ENCODE measurements at places on chromosomes 6 and 20.

DNA sequence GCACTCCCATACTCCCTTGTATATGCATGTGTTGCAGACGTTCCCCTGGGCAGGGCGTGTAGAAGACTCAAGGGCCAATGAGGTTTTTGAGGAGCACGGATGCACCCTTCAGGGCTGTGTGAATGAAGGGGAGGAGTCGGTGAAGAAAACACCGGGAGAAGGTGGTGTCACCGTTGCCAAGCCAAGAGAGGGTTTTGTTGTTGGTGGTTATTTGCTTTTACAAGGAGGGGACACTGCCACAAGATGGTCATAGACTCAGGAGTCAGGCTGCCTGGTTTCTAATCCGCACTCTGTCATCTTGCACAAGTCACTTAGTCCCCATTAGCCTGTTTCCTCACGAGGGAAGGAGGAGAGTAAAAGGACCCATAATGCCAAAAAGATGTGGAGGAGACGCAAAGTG lies 124.0 kb downstream of the PXDC1 start:
- no peak for DNase-seq

- DNase-seq = no peak
Measured at GRCh38 chr6:110329714-110330436, 28.3 kb downstream of the METTL24 start.

DNA sequence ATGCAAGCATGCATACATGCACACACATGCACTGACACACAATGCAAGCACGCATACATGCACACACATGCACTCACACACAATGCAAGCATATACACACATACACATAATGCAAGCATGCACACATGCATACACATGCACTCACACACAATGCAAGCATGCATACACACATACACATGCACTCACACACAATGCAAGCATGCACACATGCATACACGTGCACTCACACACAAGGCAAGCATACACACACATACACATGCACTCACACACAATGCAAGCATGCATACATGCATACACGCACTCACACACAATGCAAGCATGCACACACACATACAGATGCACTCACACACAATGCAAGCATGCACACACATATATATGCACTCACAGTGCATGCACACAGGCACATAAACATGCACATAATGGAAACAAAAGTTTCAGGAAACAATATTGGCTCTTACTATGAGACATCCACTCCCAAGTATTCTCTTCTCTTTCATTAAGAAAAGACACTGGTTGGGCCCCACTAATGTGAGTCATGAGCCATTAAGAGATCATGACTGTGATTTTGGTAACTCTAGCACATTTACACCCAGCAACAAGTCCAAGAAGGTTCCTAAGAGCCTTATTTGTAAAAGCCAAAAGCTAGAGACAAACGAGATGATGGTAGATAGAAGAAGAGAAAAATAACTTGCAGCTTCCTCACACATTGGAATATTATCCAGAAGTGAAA lies 22.2 kb downstream of the APCDD1L start:
- no peak for DNase-seq

- no peak for DNase-seq
Measured at GRCh38 chr20:57471496-57472372, 53.2 kb downstream of the CTCFL start.

GRCh38 chr20:10625641-10626040 lies 48.2 kb downstream of the JAG1 start:
- DNase-seq = no peak

DNA sequence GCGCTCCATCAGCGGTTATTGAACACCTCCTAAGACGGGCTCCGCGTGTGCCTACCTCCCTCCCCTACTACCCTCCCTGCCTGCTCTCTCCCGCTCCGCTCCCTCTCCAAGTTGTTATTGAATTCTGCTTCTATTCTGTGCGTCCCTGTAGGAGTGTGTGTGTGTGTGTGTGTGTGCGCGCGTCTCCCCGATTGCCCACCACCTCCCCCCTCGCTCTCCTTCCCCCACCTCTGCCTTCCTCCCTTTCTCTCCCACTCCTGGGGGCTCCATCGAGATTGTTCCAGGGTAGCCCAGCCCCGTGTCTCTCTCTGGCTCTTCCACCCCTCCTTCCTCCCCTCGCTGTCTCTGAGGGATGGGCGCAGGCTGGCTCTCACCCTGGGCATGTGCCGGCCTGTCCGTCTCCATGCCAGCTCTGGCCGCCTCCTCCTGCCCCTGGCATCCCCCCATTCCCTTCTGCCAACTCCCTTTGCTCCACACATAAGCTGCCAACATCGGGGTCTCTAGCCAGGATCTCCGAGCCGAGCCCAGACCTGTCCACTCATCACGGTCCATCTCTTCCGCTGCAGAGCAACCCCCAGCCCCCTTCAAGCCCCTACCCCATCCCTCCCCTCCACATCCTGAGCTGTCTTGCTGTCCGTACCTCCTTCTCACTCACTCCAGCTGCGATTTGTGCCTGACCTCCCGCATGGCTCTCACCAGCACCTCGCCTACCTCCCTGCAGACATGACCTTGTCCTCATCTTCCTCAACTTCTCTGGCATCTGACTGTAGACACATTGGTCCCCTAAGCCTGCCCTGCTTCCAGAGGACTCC lies 68.5 kb downstream of the SRC start:
- DNase-seq = no peak

DNA sequence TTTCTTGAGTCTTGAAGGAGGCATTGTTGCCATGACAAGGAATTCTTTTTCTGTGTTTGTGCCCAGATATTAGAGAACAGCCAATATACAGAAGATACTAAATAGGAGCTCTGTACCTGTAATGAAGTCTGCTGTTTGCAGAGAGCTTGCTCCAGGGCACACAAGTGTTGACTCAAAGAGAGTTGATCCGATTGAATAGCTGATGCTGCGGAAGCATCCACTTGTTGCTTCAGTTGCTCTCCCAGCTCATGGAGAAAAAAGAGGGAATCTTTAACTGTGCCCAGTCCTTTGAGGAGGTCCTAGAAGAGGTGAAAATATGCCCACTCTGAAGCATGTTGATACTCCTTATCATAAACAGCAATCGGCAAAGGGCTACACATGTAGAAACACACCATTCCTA lies 411.4 kb downstream of the ESR1 start:
- no peak for DNase-seq

DNA sequence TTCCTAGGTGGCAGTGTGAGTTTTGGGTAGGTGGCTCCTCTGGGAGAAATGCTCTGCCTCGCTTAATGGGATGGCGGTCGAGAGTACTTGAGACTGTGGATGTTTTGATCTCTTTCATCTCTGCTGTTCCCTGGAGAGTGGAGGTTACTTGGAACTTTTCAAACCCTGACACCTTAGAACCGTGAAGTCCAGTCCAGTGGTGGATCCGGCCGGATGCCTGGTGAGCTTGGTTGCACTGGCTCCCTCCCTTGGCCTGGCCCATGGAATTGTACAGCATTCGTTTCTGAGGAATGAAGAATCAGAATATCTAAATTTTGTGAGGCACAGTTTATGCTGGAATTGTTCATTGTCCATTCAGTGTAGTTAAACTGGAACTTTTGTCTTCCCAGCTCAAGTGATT lies 51.0 kb downstream of the CSE1L start:
- DNase-seq = no peak

- no peak for DNase-seq
Measured at GRCh38 chr6:33279971-33280511, 3.1 kb downstream of the B3GALT4 start.

- no peak for DNase-seq
Measured at GRCh38 chr6:112218563-112218962, 35.8 kb downstream of the LAMA4 start.

DNA sequence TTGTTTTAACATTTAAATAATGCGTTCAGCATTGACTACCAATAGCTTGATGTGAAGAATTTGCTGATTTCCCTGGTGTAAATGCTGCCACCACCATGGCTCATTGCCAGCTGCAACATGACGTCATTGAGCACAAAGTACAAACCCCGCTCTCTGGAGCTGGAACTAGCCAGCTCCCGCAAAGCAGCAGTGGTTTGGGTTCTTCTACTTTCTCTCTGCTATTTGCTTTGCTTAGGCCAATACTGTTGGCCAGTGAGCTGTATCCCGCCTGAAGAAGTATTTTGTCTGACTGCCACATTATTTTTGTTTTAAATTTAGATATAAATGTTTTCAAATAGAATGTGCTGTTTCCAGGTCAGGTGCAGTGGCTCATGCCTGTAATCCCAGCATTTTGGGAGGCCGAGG lies 47.4 kb upstream of the KIF13A start:
- no peak for DNase-seq

- no peak for DNase-seq
Measured at GRCh38 chr6:86107985-86108384, 465.3 kb upstream of the SYNCRIP start.

DNA sequence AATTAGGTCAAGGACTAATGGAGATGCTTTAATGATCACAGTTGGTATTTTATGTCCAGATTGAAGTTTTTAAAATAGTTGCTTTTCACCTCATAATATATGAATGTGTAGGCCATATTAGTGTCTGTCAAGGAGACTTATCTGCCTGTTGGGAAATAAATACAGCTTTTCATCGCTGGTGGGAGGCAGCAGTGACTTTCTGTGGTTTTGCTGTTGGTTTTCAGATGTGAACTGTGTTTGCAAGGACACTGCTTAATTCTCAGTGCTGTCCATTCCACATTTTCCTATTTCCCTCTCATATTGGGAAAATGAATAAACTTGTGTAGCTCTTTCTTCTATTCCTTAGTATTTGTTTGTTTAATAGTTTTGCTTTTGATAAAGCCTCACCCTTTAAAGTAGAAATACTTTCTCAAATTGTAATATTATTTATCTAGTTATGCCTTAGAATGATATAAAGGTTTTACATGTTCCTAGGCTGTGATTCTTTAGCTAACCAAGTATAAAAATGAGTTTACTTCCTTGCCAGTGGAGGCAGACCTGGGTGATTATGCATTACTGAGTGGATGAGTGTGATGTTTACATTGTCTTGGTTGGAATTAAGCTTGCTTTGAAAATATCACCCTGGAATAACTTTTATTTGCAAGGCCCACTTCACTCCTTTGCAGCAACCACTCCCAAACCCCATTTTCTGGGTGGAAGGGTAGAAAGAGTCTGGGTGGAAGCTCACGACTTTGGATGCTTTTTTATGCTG lies 3.3 kb downstream of the PLCB4 start:
- DNase-seq = no peak

GRCh38 chr20:4056880-4057279 lies 41.5 kb upstream of the RNF24 start:
- DNase-seq = no peak

GRCh38 chr6:162468326-162468725 lies 259.2 kb downstream of the PRKN start:
- DNase-seq = no peak

GRCh38 chr6:105515054-105515453 lies 112.2 kb upstream of the PREP start:
- DNase-seq = no peak

- DNase-seq = no peak
Measured at GRCh38 chr6:156060013-156060412, 604.4 kb upstream of the NOX3 start.

DNA sequence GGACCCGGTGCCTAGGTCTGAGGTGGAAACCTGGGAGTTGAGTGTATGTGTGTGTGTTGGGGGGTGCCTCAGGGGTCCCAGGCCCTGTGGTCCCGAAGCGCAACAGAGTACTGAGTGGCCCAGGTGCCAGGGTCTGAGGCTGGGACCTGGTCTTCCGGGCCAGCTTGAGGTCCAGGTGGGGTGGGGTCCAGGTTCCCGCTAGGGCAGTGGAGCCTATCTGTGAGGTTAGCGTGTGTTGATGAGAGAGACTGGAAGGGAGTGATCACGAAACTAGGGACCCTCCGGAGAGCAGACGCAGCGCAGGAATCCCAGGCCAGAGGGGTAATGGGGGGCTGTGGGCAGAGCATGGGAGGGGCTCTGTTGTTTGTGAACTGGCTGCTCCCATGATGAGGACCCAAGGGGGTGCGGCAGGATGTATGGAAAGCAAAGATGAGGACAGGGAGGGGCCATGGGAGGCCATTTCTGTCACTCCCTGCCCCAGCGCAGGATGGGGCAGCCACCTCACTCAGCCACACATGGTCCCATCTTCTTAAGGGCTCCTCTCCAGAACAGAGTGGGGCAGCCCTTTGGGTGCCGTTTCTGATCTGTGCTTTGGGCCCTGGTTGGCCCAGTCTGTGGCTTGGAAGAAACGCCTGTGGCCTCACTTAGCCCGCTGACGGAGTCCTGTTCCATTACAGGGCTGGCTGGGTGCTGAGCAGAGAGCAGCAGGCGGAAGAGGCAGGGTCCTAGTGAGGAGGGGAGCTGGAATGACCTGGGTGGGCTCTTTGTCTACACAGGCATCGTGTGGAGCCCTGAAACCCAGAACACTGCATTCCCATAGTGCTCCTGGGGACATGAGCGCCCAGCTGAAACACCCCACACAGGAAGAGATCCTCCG lies 872 bp downstream of the HSPA12B start:
- no peak for DNase-seq

- DNase-seq = no peak
Measured at GRCh38 chr6:105691081-105691480, 288.2 kb upstream of the PREP start.

- DNase-seq = no peak
Measured at GRCh38 chr6:17831135-17831534, 124.4 kb upstream of the NUP153 start.

GRCh38 chr6:80105972-80106417 lies 476 bp upstream of the BCKDHB start:
- no peak for DNase-seq

- no peak for DNase-seq
Measured at GRCh38 chr20:7323957-7324356, 556.5 kb downstream of the BMP2 start.

DNA sequence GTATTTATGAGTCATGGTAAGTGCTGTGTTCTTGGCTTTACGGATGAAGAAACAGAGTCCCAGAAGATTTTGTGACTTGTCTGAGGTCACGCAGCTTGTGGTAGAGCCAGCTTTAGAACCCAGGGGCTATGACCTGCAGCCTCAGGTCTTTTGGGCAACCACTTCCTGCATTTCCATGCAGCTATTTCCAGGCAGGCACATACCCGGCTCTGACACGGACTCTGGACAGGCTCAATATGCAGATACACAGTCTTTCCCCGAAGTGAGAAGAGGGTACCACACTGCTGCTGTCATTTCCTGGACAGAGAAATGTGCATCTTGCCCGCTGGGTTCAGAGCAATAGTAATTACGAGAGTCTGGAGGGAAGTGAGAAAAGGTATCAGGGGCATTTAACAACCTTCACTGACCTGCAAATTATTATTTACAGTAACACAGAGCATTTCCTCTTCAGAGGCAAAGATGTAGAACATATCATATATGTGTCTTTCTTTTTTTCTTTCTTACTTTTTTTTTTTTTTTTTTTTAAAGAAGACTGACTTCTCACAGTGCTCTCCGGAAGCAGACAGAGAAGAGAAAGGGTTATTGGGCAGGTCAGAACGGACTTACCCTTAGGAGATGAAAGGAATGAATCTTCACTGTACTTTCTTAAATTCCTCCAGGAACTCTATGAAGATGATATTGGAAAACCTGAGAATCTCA lies 185.1 kb downstream of the CLIC5 start:
- DNase-seq = peak; percentile 6

GRCh38 chr6:118401325-118401975 lies 146.6 kb upstream of the PLN start:
- no peak for DNase-seq

DNA sequence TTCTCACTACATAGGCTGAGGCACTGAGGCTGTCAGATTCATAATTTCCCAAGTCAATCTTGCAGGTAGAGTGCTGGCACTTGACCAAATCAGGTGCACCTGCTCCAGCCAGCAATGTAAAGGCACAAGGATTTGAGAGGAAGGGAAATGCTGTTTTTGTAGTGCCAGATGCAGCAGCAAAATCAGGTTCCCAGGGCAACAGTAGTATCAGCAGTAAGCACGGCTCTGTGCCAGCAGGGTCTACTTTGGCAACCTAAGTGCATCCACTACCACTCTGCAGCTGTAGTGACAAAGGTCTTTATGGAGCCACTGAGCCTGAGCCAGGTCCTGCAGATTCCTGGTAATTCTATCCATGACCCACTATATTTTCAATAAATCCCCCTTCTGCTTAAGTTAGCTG lies 329.5 kb downstream of the TPBG start:
- no peak for DNase-seq

All from CD4-positive, alpha-beta T cell treated with Interleukin-2 at 100 ng/mL for 4 hours (primary cell).